ENCODE measurements at places on chromosomes 4 and X. TPM values are rescaled to one million over a fixed set of nuclear protein-coding genes. Genes with fewer than 3 reads are reported as not detected.

- ATAC-seq = no peak
Observed at GRCh38 chr4:133921280-133922195, 280.1 kb downstream of the PABPC4L start.

The RAB40A gene
- total RNA-seq = 1.3 TPM

- ATAC-seq = no peak
Observed at GRCh38 chr4:175787948-175788347, 24.1 kb downstream of the GPM6A start.

The HHIP gene
- total RNA-seq = 0.54 TPM

DNA sequence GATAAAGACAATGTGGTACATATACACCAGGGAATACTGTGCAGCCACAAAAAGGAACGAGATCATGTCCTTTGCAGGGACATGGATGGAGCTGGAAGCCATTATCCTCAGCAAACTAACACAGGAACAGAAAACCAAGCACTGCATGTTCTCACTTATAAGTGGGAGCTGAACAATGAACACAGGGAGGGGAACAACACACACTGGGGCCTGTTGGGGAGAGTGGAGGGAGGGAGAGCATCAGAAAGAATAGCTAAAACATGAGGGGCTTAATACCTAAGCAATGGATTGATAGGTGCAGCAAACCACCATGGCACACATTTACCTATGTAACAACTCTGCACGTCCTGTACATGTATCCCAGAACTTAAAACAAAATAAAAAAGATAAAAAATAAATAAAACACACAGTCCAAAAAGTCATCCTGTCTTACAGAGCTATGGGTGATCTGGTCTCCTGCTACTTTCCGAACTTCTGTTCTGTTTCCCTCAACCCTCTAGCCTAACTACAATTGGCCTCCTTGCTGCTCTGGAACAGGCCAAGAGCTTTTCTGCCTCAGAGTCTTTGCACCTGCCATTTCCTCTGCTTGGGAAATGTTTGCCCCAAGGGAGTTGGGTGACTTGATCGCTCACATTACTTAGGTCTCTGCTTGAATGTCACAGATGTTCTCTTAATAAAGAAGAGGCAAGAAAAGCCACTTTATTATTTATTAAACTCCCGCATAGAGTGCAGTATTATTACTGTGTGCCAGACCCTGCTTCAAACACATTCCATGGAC, 1.1 kb upstream of the CD38 start:
- no peak for ATAC-seq

GRCh38 chr4:74120086-74120485, 21.1 kb upstream of the CXCL2 start:
- no peak for ATAC-seq

The RTL5 gene
- total RNA-seq = 10.3 TPM

DNA sequence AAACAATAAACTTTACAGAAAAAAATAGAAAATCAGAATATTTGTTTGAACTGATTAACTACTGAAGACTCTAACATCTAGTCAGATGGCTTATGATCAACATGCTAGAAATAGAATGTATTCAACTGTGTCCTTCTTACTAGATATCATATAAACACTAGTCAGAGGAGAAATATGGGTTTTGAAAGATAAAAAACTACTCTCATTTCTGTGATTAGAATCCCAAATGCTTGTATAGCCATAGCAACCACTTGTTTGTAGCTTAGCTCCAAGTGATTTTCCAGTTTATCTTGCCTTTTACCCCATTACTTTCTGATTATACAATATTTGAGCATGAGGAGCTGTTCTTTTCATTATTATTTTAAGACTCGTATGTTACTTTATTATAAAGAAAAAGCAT, 31.2 kb downstream of the USP38 start:
- no peak for ATAC-seq

GRCh38 chrX:153378607-153379006, 22.5 kb downstream of the PNMA6E start:
- ATAC-seq = no peak

GRCh38 chr4:47499700-47500099, 14.6 kb downstream of the ATP10D start:
- ATAC-seq = no peak

DNA sequence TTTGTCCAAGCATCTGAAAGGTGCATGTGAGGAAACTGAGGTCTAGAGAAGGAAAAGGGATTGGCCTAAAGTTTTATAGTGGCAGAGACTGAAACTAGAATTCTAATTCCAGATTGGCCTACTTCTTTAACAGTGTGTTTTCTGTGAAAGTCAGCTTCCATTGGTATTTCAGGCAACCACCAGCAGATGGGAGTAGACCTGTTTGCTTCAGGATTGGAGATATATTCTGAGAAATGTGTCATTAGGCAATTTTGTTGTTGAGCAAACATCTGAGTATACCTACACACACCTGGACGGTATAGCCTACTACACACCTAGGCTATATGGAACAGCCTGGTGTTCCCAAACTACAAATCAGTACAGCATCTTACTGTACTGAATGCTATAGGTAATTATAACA, 207.3 kb upstream of the RADX start:
- no peak for ATAC-seq

The MAGEA10 gene
- not detected for total RNA-seq

- ATAC-seq = no peak
Observed at GRCh38 chr4:183408796-183409195, 35.6 kb upstream of the CDKN2AIP start.

- ATAC-seq = no peak
Observed at GRCh38 chr4:94640151-94640550, 117.6 kb upstream of the BMPR1B start.

GRCh38 chrX:132940727-132941327, 17.6 kb downstream of the HS6ST2 start:
- ATAC-seq = no peak

The RGN gene
- total RNA-seq = 10.2 TPM

DNA sequence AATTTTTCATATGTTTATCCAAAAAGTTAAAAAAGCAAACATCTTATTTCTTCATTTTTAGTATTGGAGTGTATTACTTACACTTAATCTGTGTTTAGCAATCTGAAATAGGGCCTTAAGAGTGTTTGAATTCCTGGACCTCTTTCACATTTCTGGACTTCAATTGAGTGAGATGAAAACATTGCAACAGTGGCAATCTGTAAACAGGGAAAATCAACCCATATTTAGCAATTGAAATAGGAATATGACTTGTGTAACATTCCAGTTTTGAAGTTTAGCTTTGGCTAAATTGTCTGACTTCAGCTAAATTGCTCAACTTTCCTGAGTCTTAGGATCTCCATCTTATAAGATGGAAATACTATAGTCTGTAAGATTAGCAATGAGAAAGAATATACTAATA, 34.6 kb upstream of the FHL1 start:
- ATAC-seq = peak; percentile 52

- no peak for ATAC-seq
Observed at GRCh38 chrX:76147106-76147505, 25.8 kb upstream of the PBDC1 start.

Data from gastroesophageal sphincter (tissue), 4 donors.